ENCODE measurements at places on chromosomes 4 and X.

- DNase-seq = no peak
Observed at GRCh38 chr4:152063621-152064240, 302.9 kb upstream of the GATB start.

DNA sequence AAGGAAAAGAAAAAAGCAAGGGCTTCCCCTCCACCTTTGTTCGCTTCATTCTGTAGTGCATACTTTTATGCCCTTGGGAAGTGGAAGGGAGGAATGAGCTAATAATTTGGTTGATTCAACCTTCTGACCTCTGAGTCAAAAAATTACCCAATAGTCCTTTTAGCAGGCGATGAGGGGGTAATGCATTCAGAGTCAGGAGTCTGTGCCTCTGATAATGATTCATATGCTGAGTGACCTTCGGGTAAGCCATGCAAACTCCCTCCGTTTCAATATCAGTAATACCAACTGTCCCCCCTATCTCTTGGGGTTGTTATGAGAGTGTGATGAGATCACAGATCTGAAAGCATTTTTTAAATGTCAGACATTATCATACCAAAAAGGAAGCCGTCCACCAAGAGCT is 41.6 kb upstream of the ACSL4 start:
- DNase-seq = no peak

- no peak for DNase-seq
Observed at GRCh38 chrX:50920132-50920531, 9.6 kb downstream of the BMP15 start.

DNA sequence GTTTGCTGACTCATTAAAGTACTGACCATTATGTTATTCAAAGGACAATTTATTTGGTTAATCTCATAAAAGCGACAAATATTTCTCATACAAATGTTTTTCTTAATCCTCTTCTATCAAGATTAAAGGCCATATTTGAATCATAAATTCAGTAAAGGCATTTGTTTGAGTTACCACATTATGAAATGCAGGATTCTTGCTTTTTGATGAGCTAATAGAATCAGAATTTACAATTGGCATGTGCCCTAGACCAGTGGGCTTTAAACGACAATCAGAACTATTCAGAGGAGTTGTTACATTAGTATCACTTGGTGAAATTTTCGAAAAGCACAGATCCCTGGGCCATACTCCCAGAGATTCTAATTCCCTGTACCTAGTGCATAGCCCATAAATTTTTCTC is 55.3 kb downstream of the KLHL4 start:
- DNase-seq = no peak

- DNase-seq = no peak
Observed at GRCh38 chrX:151828439-151829080, 84.1 kb upstream of the MAGEA4 start.

DNA sequence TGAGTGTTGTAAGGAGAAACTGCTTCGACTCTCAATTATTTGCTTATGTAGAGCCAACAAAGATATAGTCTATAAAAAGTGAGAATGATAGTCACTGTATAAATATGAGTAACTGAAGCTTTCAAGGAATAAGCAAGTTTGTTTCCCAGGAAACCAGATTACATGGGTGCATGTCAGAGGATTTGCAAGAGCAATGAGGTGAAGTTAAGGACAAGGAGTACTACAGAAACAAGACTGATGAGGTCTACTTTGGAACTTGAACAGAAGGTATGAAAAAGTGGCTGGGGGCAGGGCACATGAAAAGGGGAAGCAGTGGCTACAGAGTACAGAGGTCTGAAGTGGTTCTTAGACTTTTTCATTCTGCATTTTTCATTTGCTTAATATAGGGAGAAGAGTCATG is 321.0 kb upstream of the CXXC4 start:
- no peak for DNase-seq

DNA sequence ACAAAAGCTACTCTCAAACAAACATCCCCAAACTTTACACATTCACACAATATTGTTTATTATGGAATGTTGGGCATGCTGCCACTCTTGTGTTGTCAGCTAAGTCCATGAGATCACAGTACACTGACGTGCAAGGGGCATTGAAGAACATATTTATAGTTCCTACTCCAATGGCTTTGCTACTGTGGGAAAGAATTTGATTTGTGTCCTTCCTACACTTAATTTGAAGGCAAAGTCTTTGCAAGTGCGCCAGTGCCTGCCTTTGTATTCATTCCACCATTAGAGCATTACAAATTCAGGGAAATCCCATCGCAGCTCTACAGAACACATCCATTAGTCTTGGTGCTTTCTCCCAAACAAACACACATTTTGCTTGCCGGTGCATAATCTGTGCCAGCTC is 45.4 kb upstream of the FTHL17 start:
- DNase-seq = no peak

DNA sequence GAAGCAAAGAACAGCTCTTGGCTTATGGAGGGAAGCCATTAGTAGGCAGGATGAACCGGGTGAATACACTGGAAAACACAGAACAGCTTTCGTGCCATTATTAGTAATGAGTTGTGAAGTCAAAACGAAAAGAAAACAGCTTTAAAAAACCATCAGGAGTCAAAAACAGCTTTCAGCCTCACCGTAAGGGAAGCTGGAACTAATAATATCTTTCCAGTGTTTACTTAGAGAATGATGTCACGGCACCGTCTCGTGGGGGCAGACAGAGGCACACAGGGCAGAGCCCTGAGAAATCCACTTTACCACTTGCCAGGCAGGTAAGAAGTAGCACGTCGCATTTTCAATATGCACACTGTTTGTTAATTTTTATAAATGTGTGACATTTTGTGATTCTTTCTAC is 37.9 kb upstream of the HMX1 start:
- DNase-seq = no peak

GRCh38 chr4:113825272-113825671 is 63.7 kb upstream of the CAMK2D start:
- DNase-seq = no peak

DNA sequence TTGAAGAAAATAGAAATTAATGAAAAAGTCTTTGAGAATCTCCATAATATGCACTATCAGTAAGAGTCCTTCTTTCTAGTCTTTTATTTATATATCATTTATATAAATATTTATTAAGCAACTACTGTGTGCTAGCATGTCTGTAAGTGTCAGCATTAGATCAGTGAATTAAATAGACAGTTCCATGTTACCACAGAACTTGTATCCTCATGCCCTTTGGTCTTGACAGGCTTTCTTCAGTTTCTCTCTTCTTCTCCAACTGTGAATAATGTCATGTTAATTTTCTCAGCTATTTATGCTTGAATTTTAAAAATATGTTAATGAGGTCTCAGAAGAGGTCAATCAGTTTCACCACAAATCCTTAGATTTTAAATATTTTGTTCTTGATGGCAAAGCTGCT is 389.6 kb upstream of the TRAM1L1 start:
- DNase-seq = no peak

- no peak for DNase-seq
Observed at GRCh38 chr4:90237751-90238530, 110.7 kb downstream of the CCSER1 start.

GRCh38 chrX:22159071-22159470 is 113.6 kb upstream of the CBLL2 start:
- no peak for DNase-seq

Data from esophagus squamous epithelium (tissue), 5 donors.